CD4-positive, alpha-beta T cell (primary cell): ENCODE measurements at places on chromosomes 4 and X. TPM values are rescaled to one million over a fixed set of nuclear protein-coding genes. Genes with fewer than 3 reads are reported as not detected.

The PAGE2 gene
- not detected for total RNA-seq

- no peak for DNase-seq
Measured at GRCh38 chr4:628311-628741, 3.0 kb downstream of the PDE6B start.

The ASB5 gene
- not detected for total RNA-seq

DNA sequence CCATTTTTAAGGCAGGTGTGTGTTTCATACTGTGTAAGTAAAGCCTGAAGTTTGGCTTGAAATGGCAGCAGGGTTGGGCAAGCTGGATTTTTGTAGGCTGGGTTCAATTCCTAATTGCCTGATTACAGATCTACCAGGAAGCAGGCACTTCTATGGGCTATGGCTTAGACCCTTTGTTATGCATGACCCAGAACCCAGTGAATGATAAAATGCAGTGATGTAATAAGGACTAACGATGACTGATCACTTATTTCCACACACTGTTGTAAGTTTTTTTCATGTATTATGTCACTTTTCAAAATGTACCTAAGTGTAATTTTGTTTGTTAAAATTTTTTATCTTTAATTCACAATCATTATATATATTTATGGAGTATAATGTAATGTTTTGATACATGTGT lies 8.6 kb downstream of the LANCL3 start:
- DNase-seq: no peak

DNA sequence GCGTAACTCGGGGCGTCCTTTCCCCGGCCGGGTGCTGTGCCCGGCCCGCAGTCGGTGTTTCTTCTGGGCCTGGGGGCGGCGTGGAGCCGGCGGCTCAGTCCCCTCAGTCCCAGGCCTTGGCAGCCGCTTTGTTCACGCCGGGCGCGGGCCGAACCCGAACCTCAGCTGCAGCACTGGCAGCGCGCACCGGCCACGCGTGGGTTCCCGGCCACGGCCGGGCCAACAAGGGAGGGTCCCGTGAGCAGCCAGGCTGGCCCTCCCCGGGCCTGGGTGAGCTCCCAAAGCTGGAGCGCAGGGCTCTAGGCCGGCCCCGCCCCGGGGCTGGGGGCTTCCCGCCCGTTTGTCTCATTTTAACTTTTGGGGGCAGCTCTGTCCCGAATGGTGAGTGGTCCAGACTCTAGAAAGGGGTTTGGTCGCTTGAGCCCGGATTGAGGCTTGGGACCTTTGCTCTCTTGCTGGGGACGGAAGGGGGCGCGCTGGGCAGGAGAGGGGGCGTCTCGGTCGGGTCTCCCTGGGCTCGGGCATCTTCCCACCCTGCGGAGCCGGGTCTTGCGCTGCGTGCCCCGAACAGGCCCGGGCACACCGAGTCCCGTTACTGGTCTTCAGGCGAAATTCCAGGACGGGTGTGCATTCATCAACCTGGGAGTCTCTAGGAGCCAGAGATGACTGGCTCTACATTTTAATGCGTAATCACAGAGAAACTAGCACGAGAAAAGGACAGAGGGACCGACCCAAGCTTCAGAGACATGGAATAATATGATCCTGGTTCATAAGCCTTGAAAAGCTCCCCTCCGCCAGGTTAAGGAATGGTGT lies 177.1 kb downstream of the CBR4 start:
- no peak for DNase-seq

The TMEM156 gene
- 18.4 TPM for total RNA-seq

DNA sequence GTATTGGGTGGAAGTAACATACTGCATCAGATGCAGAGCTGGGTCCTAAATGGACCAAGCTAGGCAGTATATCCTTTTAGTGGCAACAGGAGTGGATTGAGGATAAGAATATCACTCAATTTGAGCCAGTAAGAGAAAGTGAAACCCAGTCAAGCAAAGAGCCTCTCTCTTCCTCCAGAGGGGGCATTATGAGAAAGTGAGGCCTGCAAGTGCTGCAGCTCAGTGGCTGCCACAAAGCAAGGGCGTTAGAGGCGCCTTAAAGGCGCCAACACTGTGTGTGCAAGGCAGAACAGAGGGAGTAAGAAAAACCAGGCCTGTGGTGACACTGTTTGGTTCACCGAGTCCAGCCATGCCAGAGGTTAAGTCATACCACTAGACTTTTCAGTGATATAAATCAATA lies 17.5 kb downstream of the STX18 start:
- peak; percentile 72 for DNase-seq

The PNCK gene
- total RNA-seq: 0.70 TPM

The UCHL1 gene
- total RNA-seq: not detected

DNA sequence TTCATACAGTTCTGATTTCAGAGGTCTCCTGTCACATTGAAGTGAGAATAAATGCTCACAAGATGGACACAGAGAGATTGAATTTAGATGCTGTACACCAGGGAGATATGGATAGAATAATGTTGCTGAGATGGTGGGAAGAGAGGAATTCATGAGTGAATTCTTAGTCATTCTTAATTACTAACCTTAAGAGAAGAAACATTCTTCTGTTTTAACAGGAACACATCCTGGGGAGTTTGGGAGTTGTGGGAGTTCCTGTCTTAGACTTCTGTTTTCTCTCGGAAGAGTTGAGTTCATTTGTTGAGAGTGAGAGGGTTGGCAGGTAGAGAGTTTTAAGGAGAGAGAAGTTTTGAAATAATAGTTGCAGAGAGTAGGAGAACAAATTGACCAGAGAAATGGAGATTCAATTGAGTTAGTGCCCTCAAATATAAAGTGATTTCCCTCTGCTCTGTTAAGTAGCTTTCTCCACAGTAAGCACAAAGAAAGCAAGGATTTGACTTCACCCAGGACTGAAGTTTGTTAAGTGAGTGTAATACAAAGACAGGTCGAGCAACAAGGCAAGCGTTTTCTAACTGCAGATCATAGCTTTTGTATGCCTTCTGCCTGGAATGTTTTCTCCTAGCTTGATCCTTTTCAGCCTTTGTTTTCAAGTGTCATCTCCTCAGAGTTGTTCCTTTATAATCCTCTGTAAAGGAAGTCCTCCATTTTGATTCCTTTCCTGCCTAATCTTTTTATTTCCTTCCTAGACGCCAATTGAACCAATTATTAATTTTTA lies 205.9 kb downstream of the RAPGEF2 start:
- DNase-seq: no peak

DNA sequence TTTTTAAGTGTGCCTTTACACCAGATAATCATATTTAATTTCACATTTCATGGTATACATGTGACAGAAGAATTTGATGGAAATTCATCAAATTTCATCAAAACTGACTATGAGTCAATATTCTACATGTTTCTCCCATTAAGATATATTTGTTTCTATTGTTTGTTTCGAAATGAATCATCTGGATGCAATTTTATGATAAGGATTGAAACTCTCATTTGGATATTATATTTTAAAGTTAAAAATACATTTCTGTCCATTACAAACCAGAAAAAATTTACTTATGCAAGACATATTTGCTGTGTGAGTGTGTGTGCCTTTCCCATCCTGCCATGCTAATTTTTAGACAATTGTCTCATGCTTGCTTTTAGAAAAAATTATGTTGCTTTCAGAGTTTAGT lies 52.2 kb downstream of the SULT1B1 start:
- no peak for DNase-seq

DNA sequence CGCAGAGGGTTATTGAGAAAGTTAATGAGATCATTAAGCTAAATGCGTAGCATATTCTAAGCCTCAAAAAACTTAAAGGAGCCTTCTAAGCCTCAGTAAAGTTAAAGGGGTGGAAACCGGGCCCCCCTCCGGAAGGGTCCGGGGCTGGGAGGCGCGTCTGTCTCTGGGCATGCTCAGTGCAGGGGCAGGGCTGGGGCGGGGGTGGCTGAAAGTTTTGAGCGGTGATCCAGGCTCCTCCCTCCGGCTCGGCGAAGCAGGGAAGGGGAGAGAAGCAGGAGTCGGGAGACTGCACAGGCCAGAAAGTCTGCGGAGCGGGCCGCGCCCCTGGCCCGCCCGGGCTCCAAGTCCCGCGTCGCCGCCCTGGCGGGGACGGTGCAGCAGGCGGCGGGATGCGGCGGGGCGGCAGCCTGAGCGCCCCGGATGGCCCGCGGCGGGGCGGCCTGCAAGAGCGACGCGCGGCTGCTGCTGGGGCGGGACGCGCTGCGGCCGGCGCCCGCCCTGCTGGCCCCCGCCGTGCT lies at the start of gene EVC:
EVC (plus strand) TSS at position 241 of the 518 bp plus-strand sequence; CDS start at position 421, 180 bp downstream.
- no peak for DNase-seq

DNA sequence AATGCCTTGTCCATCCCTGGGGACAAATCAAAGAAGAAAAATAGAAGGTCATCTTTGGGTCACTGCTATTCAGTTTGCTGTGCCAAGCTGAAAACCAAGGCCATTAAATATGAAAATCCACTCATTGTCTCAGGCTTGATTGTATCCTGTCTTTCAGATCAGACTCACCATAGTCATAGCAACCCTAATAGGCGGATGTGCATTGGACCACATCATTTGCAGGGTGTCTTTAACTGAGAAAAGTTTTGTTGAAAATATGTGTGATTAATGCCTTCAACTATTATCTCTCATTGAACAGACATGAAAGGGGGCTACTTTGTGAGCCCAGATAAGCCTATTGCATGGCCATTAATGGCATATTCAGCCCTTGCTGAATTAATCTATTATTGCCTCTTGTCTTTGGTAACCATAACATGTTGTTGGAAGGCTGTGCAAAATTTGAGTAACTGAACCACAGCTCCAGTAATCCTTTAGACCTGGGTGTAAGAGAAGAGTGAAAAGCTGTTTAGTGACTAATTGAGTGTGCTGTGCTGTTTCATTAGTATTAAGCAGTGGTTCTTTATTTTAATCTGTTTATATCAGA lies 453.6 kb upstream of the EPHA5 start:
- no peak for DNase-seq

DNA sequence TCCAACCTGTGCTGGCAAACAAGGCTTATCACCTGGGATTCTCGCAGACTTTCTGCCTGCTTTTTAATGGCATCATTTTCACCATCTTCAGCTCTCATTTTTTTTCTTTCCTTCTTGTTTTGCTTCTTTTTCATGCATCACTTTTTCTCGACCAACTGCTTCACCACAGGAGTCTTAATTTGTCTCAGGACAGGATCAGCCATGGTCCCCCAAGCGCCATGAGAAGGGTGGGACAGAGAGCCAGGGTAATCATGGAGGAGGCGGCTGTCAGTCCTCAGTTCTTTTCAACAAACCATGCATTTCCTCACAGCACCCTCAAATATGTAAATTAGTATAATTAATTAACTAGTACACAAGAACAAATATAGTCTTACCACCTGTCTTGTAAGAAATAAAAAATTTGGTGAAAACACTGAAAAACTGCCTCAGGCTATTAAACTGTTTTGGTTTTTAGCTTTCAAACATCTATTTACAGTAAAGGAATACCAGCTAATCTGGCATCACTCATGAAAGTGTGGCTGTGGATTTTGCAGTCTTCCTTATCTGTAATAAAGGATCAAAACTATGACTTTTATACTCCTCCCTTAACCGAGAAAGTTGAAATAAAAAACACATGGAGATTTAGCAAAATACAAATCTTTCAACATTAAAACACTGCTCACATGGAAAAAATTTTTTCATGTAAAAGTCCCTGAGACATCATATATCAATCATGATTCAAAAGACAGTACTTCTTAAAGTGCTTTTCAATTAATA lies 19.1 kb downstream of the EIF4E start:
- DNase-seq: no peak

DNA sequence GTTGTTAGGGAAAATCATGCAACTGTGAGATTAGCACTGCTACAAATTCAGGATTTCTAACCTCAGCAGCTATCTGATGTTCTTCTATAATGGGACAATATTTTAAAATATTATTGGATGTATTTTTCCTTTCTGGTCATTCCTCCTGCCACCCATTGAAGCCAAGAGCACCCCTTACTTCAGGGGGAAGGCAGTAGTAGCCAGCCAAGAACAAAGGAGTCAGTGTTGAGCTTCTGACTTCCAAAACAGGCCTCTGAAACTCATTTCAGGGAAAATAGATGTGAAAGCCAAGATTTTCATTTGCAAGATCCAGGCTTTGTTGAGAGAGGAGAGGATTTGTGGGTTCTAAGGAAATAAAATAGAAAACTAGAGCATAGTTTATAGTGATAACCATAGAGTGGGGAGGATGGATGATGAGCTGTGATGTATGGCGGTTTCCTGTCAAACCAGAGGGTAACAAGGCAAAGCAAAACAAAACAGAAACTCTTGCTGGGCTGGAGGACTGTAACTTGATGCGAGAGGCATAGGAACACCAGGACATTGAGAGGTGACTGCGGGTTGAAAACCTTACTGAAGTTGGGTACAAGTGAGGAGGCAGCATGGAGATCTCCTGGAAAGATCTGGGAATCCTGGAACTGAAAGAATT lies 173.7 kb upstream of the LEF1 start:
- DNase-seq: no peak

The RENBP gene
- 9.3 TPM for total RNA-seq

DNA sequence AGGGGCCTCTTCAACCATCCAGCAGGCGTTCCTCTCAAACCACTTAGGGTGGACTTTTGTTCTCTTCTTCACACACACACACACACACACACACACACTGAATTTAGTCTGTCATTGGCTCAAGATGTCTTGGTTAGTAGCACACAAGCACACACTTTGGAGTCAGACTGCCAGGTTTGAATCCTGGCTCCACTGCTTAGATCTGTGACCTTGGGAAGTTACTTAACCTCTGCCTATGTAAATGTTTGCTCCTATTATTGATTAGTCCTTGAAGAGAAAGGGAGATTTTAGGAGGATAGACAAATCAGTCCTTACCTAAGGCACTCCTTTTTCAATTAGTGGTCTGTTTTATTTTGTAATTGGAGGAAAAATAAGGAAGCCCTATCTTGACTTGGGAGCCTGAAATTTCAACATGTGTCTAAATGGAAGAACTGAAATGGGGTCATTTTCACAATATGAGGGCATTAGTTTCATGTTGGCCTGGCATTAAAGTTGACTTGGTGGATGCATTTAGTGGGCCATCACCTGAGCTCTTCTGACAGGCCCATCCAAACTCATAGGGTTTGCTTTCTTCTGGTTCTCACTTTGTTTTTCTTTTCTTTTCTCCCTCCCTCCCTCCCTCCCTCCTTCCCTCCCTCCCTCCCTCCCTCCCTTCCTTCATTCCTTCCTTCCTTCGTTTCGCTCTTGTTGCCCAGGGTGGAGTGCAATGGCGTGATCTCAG lies 13.3 kb upstream of the TMEM131L start:
- DNase-seq: no peak

GRCh38 chr4:101348995-101349800 lies 1.9 kb upstream of the PPP3CA start:
- no peak for DNase-seq

DNA sequence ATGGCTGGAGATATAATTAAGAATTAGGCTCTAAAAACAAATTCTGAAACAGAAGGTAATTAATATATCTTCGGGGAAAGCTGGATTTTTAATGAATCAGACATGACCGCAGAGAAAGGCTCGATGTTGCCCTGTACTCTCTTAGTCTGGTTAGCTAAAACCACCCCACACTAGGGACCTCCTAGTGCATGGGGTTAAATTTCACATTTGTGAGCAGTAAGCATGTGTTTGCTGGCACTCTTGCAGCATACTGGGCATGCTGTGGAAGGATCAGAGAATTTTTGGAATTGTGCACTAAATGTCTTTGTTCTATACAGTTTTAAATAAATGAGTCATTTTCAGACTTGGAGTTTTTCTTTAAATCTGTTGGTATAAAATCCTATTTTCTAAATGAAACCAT lies 475.6 kb upstream of the FTHL17 start:
- DNase-seq: no peak
